Right atrium auricular region (tissue), 2 donors: ENCODE measurements at places on chromosomes 3 and 15. TPM values are rescaled to one million over a fixed set of nuclear protein-coding genes. Genes with fewer than 3 reads are reported as not detected.

- no peak for DNase-seq
Observed at GRCh38 chr15:83204697-83205096, 2.9 kb downstream of the HDGFL3 start.

DNA sequence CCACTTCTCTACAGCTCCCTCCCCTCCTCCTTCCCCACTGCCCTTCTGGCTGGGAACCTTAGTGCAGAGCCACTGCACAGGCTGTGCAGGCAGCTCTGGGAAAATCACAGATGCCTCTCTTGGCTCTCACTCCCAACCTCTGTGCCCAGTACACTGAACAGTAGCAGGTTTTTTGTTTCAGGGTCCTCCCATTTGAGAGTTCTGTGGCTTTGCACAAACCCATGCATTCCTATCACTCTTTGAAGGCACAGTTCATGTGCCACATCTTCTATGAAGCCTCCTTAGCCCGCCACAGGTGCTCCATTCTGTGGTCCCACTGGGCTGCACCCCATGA is 103.9 kb downstream of the SNRK start:
- no peak for DNase-seq

DNA sequence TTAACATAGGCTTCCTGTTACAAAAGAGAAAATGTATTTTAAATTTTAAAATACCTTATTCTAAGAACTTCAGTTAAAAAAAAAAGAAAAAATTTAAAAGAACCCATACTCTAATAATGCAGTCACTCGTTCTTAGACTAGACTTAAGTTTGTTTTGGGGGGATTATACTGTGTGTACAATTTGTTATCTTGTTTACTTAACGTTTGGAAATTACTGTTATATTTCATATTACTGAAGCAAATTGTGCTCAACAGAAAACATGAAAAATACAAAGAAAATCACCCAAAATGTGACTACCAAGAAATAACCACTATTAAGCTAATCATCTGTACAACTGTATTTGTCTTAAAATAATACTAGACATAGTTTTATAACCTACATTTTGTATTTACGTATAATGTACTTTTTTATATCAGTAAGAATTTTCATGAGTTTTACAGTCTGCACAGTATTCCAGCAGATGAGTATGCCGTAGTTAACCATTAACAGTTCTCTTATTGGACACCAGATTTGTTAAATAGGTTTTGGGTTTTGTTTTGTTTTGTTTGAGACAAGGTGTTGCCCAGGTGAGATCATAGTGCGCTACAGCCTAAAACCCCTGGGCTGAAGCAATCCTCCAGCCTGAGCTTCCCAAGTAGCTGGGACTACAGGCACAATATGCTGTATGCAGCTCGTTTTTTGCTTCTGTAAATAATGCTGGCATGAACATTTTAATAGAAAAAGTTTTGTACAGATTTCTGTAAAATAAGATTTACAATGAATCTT is 88.8 kb upstream of the CHD2 start:
- no peak for DNase-seq

- no peak for DNase-seq
Observed at GRCh38 chr3:105960381-105960780, 91.6 kb upstream of the CBLB start.

GRCh38 chr15:77568014-77568972 is 64.4 kb downstream of the LINGO1 start:
- no peak for DNase-seq

- no peak for DNase-seq
Observed at GRCh38 chr3:71415681-71416122, 167.8 kb downstream of the FOXP1 start.

- DNase-seq = no peak
Observed at GRCh38 chr15:71385026-71385425, 269.8 kb downstream of the THSD4 start.

Gene DGKG
- total RNA-seq = 25.1 TPM

Gene ATP2B2
- 0.12 TPM for total RNA-seq

Gene IFT122
- 18.5 TPM for total RNA-seq

Gene CPNE4
- total RNA-seq = 28.0 TPM
